Nephron progenitor cell (in vitro differentiated cells): ENCODE measurements at places on chromosomes 1 and 21.

GRCh38 chr1:2137257-2138121 lies 57.1 kb downstream of the FAAP20 start:
- DNase-seq = no peak

- DNase-seq = no peak
These were observed 1635.2 kb downstream of the PLA2G4A start for GRCh38 chr1:188463919-188464318.

GRCh38 chr1:162206300-162206699 lies 136.8 kb downstream of the NOS1AP start:
- no peak for DNase-seq

- no peak for DNase-seq
These were observed 325.6 kb downstream of the TTLL7 start for GRCh38 chr1:83673312-83673711.

DNA sequence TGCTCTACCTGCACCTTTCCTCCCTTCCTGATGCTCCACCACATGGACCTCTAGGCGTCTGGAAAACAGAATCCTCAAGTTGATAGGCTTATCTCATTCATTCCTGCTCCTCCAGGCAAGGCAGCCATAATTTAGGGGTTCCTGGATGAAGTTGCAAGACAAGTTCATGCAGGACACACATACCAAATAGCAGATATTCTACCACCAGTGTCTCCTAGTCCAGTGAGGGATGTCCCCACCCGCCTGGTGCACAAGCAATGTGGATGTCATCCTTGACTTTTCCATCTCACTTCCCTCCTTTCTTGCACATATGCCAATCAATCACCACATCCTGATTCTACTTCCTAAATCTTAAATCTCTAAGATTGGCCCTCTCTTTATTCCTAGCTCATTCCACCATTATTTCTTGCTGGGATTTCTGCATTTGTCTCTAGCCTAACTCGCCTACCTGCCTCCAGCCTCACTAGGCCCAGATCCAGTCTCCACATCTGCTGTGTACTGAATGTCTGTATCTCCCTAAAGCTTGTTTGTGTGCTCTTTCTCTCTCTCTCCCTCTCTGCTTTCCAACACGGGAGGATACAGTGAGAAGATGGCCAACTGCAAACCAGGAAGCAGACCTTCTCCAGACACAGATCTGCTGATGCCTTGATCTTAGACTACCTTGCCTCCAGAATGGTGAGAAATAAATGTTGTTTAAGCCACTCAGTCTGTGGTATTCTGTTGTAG lies 40.5 kb downstream of the CD34 start:
- no peak for DNase-seq
